ENCODE measurements at places on chromosomes 7 and 10.

- no peak for DNase-seq
Measured at GRCh38 chr7:44215531-44215930, 14.8 kb downstream of the YKT6 start.

- DNase-seq = no peak
Measured at GRCh38 chr7:93566876-93567275, 7.6 kb downstream of the CALCR start.

DNA sequence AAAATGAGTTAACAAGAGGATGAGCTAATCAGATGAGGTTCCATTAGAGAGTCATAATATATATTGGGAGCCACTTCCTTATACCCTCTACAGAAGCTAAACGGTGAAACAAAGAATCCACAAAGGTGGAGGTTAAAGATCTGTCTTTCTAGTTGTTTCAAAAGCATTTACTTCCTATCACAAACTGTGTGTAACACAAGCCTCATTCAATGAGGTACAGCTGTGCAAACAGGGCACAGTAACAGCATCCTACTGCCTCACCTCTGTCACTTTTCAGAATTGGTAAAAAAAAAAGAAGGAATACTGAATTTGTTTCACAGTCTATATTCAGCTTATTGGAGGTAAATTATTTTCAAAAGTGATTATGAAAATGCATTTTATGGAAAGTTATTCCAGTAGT, 128.7 kb downstream of the AGMO start:
- no peak for DNase-seq

GRCh38 chr7:114081606-114082425, 163.0 kb upstream of the PPP1R3A start:
- DNase-seq = peak; percentile 57

GRCh38 chr10:6038071-6038631, 24.0 kb downstream of the IL2RA start:
- DNase-seq = no peak

- DNase-seq = no peak
Measured at GRCh38 chr7:73517241-73517995, 4.7 kb downstream of the BAZ1B start.

DNA sequence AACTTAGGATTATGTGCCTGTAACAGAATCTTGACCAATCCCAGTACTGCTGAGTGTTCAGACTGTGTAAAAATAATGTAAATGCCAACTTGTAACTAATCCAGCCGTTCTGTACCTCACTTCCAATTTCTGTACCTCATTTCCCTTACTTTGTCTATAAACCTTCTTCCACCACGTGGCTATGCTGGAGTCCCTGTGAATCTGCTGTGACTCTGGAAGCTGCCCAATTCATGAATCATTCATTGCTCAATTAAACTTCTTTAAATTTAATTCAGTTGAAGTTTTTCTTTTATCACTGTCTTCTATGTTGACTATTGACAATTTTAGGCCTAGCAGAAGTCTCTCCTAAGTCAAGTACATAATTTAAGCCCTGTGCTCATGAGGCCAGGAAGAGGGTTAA, 215.3 kb upstream of the RHOBTB1 start:
- no peak for DNase-seq

- DNase-seq = no peak
Measured at GRCh38 chr10:29157321-29157720, 131.5 kb upstream of the LYZL1 start.

GRCh38 chr10:87767253-87767652, 50.8 kb downstream of the ATAD1 start:
- no peak for DNase-seq

GRCh38 chr7:147833557-147833956, 757.0 kb upstream of the C7orf33 start:
- DNase-seq = no peak

GRCh38 chr7:24283897-24284698, at the start of gene NPY:
NPY (plus strand) TSS chr7:24284190; CDS start chr7:24285241, 1,051 bp downstream.
- DNase-seq = no peak

DNA sequence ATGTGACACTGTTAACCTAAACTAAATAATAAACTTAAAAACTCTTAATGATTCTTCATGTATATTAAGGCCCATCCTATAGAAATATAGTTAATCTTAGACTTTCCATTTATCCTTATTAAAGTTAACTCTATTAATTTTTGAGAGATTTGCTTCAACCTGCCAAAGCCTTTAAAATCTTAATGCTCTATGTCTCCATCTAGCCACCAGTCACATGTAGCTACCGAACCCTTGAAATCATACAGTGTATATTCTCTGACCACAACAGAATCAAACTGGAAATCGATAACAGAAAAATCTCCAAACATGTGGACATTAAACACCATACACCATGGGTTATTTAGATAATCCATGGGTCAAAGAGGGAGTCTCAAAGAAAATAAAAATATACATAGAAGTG, 51.9 kb downstream of the ASZ1 start:
- no peak for DNase-seq

DNA sequence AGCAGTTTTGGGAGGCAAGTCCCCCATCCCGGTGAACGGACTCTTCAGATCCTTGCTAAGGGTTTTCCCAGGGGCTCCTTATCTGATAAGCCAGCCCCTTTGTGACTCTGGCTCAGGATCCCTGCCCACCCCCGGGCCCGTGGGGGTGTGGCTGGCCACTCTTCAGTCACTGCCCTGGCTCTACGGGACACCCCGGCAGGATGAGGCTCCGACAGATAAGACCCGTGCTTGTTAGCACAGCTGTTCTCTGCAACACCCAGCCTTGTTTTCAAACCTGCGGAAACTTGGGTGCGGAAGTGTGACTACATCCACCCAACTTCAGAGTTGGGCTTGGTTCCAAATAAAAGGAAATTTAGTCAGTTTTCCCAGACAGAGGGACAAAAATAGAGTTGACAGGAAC, 66.7 kb upstream of the PODXL start:
- DNase-seq = no peak

GRCh38 chr7:106848851-106849442, 16.1 kb upstream of the PIK3CG start:
- DNase-seq = no peak

- no peak for DNase-seq
Measured at GRCh38 chr7:44150466-44150832, 9.3 kb upstream of the MYL7 start.

GRCh38 chr7:93140582-93141191, 7.5 kb downstream of the SAMD9L start:
- DNase-seq = no peak

- DNase-seq = no peak
Measured at GRCh38 chr10:12945690-12946359, 55.7 kb downstream of the CCDC3 start.

- DNase-seq = no peak
Measured at GRCh38 chr7:17056491-17057142, 174.8 kb upstream of the AGR3 start.

DNA sequence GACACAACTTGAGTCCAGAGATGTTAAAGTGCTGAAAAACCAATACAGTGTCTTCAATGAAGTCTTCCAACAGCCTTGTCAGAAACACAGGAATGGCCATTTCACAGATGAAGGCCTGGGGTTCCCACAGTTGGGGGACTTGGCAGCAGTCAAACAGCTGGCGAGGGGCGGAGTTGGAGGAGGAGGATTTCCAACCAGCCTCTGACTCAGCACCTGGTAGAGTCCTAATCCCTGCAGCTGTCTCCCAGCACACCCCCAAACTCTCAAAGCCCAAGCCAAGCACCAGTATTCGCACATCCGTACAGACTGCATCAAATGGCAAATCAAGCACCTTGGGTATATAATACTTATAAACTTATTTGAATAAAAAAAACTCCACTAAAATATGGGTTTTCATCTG, 28.0 kb downstream of the CTBP2 start:
- DNase-seq = no peak

DNA sequence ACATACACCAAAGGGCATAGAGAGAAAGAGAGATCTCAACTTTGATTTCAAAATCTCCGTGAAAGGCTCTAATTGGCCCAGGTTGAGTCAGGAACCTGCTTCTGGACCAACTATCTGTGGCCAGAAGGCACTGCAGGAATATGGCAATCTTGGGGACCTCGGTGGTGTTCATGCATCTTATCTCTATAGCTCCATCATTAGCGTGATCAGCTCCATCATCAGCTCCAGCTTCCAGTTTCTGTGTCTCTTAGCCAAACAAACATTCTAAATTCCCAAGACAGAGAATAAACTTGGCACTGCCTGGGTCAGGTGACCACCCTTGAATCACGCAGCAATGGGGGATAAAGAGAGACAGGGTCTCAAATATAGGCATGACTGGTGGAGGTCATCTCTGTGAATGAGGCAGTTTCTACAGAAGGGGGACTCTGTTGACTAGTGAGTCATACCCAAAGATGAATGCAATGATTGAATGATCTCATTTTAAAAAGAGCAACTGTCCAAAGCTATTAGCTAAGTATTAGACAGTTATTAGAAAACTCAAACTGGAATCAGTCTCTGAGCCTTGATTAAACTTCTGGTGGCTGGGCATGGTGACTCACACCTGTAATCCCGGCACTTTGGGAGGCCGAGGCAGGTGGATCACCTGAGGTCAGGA, 5.4 kb upstream of the NRF1 start:
- no peak for DNase-seq
